ENCODE measurements at places on chromosomes 13 and 19. TPM values are rescaled to one million over a fixed set of nuclear protein-coding genes. Genes with fewer than 3 reads are reported as not detected.

- DNase-seq = no peak
These were observed 83.8 kb downstream of the CRYL1 start for GRCh38 chr13:20441879-20442278.

DNA sequence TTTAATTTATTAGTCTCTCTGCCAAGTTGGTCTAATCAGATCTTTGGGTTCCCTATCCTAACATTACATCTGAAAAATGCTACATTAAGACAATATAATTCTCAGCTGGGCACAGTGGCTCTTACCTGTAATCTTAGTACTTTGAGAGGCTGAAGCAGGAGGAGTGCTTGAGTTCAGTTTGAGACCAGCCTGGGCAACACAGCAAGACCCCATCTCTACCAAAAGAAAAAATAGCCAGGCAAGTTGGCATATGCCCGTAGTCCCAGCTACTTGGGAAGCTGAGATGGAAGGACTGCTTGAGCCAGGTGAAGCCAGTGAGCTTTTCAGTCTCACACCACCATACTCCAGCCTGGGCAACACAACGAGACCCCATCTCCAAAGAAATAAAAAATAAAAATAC lies 95.0 kb downstream of the KLF12 start:
- no peak for DNase-seq

DNA sequence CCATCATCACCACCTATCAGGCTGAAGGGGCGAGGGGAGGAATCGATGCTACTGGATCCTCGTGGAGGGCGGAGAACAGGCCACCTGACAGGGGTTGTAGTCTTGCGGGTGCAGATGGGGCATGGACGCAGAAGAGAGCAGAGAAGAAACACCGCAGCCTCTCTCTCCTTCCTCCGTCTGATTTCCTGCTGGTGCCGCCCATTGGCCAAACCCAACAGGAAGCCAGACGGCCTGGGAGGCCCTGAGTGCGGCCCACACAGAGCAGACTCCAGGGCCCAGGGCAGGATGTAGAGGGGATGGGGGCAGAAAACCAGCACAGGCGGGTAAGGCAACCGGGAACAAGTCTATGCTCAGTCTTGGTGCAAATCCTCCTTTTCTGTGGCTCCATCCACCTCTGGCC lies 15.4 kb downstream of the CEBPA start:
- no peak for DNase-seq

DNA sequence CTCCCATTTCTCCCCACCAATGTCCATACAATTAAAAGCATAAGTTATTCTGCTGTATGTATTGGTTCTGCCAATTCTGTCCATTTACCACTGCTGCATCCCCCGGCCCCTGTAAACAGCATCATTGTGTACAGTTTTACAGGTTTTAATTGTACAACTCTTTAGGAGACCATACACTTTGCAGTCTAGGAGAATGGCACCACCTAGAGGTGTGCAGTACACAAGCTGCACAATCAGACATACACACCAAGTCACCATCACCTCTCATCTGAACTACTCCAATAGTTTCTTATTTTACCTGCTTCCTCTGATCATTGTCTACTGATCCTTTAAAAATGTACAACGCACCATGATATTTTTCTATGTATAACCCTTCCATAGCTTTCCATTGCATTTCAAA lies 855.9 kb upstream of the KLHL1 start:
- DNase-seq = no peak

- no peak for DNase-seq
These were observed 220.4 kb upstream of the HTR2A start for GRCh38 chr13:47117268-47117667.

DNA sequence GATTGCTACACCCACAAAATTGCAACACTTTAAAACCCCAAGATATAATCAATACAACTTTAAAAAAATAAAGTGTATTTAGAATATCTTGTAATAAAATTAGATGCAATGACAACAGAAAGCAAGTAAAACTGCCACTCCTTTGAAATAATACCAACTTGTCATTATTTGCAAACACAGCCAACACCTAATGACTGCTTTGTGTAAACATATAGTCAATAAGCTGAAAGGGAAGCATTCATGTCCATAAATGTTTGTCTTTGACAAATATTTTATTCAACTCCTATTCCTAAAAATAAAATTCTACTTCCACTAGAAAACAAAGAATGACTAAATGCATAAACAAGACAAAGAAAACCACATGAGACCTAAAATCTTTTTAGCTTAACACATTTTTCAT lies 6.6 kb downstream of the SMAD9 start:
- no peak for DNase-seq

DNA sequence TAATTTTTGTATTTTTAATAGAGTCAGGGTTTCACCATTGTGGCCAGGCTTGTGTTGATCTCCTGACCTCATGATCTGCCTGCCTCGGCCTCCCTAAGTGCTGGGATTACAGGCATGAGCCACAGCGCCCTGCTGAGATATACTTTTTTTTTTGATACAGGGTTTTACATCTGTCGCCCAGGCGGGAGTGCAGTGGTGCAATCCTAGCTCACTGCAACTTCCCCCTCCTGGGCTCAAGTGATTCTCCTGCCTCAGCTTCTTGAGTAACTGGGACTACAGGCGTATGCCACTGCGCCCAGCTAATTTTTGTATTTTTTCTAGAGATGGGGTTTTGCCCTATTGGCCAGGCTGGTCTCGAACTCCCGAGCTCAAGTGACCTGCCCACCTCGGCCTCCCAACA lies 2.0 kb downstream of the COLGALT1 start:
- no peak for DNase-seq

- no peak for DNase-seq
These were observed 28.0 kb upstream of the UFM1 start for GRCh38 chr13:38321654-38322053.

- no peak for DNase-seq
These were observed 1256.4 kb downstream of the DIAPH3 start for GRCh38 chr13:58907347-58907746.

- peak; percentile 70 for DNase-seq
These were observed 6.1 kb upstream of the KANK2 start for GRCh38 chr19:11203194-11204075.

GRCh38 chr13:107330484-107330883 lies 762.5 kb upstream of the ARGLU1 start:
- DNase-seq = no peak

DNA sequence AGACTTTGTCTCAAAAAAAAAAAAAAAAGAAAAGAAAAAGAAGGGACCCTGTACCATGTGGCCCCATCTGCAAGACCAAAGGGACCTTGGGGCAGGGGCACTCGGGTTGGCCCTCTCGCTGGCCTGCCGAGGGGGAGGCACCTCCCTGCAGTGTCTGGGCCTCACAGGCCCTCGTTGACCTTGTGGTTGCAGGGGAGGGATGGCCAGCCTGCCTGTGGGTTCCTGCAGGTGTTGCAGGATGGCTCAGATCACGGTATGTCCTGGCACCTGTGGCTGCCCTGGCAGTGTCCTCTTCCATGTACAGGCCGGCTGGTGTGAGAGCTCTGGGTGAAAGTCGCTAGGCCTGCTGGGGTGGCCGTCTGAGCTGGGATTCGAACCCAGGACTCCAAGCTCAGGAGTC lies 4.7 kb upstream of the PGLS start:
- DNase-seq = no peak

DNA sequence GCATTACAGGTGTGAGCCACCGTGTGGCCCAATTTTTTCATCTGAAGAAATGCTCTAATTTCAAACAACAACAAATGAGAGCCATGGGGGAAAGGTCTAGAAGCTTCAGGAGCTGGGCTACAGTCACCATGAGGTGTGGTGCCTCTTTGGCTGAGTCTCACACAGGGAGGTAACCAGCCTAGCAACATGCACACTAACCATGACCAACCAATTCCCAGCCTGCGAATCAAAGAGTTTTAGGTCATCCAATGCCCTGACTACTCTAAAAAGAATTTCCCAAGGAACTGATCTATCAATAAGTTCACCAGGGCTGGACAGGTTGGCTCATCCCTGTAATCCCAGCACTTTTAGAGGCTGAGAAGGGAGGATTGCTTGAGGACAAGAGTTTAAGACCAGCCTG lies 29.9 kb downstream of the PBX4 start:
- DNase-seq = no peak

DNA sequence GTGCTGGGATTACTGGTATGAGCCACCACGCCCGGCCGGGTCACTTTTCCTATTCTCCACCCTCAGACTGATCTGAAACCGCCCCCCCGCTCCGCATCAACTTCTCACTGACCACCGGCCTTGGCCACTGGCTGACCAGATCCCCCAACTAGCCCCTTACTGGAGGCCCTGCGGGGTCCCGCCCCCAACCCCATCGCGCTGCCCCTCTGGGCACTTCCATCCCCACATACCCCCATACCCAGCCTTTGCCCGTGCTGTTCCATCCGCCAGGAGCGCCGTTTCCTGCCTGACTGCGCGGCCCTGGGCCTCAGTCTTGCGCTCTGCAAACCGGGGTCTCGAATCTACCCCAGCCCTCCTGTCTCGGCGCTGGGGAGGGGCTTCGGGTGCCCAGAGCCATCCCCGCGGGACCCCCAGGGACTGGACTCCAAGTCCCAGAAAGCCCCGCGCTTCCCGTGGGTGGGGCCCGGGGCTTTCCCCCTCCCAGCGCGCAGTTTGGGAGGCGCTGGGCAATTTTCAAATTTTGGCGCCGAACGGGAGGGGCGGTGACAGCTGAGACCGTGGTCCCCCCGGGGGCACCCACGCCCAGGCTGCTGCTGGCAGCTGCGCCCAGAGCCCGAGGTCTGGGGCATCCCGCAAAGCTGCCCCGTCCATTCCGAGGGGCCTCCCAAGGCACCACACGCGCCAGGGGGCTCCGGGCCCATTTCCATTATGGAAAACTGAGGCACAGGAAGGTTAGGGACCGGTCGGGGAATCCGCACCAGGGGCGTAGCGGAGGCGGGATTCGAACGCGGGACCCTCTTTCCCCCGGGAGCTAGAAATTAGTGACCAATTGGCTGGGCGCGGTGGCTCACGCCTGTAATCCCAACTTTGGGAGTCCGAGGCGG lies 5.2 kb upstream of the LMNB2 start:
- no peak for DNase-seq

GRCh38 chr19:16036397-16036925 lies 39.8 kb upstream of the TPM4 start:
- DNase-seq = no peak

GRCh38 chr13:23695711-23696464 lies 125.7 kb downstream of the TNFRSF19 start:
- no peak for DNase-seq

DNA sequence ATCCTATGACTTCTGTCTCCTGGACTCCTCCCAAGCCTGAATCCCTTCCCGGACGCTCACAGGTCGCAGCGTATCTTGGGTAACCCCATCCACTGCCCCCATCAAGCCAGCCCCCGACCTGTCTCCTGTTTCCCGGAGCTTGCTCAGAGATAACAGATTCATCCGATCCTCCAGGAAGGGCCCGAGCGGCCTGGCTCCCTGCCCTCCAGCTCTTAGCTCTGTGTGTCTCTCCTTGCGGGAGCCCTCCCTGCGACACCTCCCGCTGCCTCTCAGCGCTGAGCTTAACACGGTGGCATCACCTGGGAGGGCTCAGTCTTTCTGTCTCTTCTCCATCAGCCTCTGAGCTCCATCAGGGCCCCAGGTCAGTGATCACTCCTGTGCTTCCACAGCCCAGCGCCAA lies 4.3 kb upstream of the TMEM255B start:
- DNase-seq = no peak

DNA sequence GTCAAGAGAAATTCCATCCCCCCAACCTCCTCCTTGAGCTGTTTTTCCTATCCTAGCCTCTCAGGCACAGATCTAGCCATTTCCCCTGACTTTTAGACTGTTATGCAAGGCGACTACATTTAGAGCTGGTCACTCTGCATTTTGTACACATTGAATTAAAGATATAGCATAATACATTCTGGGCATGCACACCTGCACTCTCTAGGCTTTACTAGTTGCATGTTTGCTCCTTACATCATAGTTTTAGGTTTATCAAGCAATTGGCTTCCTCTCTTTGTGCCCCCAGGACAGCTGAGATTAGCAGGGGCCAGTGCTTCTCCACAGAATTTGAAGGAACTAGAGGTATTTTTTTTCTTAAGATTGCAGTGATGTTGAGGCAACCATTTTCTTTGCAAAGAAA lies 19.5 kb downstream of the GPC6 start:
- no peak for DNase-seq

DNA sequence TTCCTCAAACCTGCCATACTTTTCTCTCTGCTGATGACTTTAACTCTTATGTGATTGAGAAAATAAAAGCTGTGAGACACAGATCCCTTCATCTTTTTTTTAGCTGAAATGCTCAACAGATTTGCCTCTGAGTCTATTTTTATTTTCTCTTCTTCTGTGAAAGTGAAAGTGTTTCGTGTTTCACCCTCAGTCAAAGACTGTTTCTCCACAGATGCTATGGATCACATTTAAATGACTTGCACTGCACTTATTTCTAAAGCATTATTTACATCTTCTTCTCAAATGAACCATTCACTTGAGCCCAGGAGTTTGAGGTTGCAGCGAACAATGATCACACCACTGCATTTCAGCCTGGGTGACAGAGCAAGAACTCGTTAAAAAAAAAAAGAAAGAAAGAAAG lies 890.1 kb upstream of the PCDH20 start:
- no peak for DNase-seq

GRCh38 chr19:5118026-5118425 lies 149.1 kb downstream of the KDM4B start:
- DNase-seq = no peak

- no peak for DNase-seq
These were observed 62.1 kb downstream of the KLF2 start for GRCh38 chr19:16386619-16387240.

- no peak for DNase-seq
These were observed 1.3 kb downstream of the BBC3 start for GRCh38 chr19:47229676-47230053.

DNA sequence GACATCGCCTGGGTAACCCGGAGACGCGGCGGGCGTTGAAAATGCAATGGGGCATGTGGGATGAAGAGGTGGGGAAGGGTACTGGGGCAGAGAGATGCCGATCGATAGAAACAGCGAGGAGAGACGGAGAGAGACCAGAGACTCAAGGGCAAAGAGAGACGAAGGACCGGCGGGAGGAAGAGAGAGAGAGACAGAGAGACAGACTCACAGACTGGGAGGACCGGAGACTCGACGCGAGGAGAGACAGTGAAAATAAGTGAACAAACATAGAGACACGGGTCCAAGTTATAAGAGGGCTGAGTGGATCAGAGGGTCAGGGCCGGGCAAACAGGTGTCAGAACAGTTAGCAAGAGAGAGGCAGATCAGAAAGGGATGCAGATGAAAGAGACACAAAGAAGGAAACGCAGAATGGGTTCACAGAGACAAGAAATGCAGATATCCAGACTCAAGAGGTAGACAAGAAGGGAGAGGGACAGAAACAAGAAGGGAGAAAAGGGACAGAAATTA lies 576 bp upstream of the MZF1 start:
- DNase-seq = no peak

Gene KLK2
- total RNA-seq = not detected

Gene ZNF208
- total RNA-seq = 3.8 TPM

Gene SKA3
- not detected for total RNA-seq

Gene GGACT
- 1.2 TPM for total RNA-seq

Gene POLR2E
- total RNA-seq = 72.1 TPM

Gene MISP
- not detected for total RNA-seq

Gene LGALS14
- total RNA-seq = not detected

Gene HMG20B
- total RNA-seq = 149 TPM

Gene CLEC11A
- not detected for total RNA-seq

Measured in ascending aorta (tissue), 2 donors.